Esophagus muscularis mucosa (tissue), 4 donors: ENCODE measurements at places on chromosomes 7 and 10. TPM values are rescaled to one million over a fixed set of nuclear protein-coding genes. Genes with fewer than 3 reads are reported as not detected.

LRRC18 gene
- not detected for total RNA-seq

DENND2A gene
- total RNA-seq: 51.2 TPM

STK31 gene
- total RNA-seq: under 0.01 TPM

GPR26 gene
- not detected for total RNA-seq

AKR1C4 gene
- not detected for total RNA-seq

CALHM2 gene
- total RNA-seq: 69.9 TPM

LOXL4 gene
- 10.0 TPM for total RNA-seq

DNA sequence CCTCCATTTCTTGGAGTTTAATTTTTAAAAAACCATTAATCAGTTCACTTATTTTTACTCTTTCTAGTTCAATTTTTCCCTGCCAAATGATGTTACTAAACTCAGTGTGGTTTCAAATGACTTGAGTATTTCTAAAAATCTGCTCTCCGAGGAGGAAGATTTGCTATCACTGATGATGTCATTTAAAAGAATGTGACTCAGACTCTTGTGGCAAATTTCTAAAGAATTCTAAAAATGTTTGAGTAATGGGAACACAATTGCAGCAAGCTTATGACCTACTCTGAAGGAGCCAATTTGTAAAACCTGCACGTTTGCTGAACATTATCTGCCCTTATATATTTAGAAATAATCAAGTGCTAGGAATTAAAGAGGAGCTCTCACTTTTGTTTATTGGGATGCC is 88.6 kb downstream of the SPAG6 start:
- DNase-seq: no peak
- no peaks in the 10 kb centered on the region for H3K36me3 ChIP-seq
- no peak overlapping the region for H3K27ac ChIP-seq
- H3K4me1 ChIP-seq: peaks cover 22% of the 10 kb centered on the region
- no peak overlapping the region for H3K4me3 ChIP-seq

GRCh38 chr7:7550663-7551062 is 15.0 kb upstream of the COL28A1 start:
- no peak overlapping the region for H3K4me3 ChIP-seq
- H3K27me3 ChIP-seq: no peaks in the 10 kb centered on the region
- no peak overlapping the region for H3K27ac ChIP-seq
- DNase-seq: no peak
- H3K36me3 ChIP-seq: no peaks in the 10 kb centered on the region
- H3K4me1 ChIP-seq: no peaks in the 10 kb centered on the region

DNA sequence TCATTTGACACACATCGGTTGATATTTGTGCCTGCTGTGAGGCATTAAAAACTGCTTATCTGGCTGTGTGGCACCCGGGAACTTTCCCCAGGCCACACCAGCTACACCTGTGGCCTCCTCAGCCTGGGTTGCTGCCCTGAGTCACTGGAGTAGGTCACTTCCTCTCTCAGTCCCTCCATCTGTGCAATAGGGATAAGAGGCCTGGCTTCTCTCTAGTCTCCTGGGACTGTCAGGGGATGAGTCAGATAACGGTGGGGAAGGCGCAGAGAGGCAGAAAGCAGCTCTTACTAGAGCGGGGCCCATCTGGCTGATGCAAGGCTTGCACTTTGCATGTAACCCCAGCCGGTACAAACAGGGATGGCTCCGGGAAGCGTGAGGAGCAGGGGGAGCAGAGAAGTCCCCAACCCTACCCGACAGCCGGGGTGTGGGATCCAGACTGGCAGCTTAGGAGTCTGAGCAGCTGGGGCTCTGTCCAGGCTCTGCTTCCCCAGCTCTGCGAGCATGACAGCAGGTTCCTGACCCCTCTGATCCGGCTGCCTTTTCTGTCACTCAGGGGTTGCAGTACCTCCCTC is 34.0 kb downstream of the DNAJB12 start:
- peaks cover 72% of the 10 kb centered on the region for H3K4me1 ChIP-seq
- H3K4me3 ChIP-seq: no peak overlapping the region
- peak overlapping the region; percentile 85 for H3K27ac ChIP-seq

GRCh38 chr10:4763960-4764428 is 62.0 kb upstream of the AKR1E2 start:
- no peak overlapping the region for H3K4me3 ChIP-seq
- no peaks in the 10 kb centered on the region for H3K27me3 ChIP-seq
- DNase-seq: no peak
